ENCODE measurements at places on chromosomes 6 and 20.

- no peak for DNase-seq
Measured at GRCh38 chr20:15760001-15760621, 813.1 kb downstream of the KIF16B start.

GRCh38 chr20:54848984-54849538 lies 373.7 kb downstream of the DOK5 start:
- DNase-seq = no peak

GRCh38 chr6:48150701-48151100 lies 39.7 kb upstream of the PTCHD4 start:
- no peak for DNase-seq

DNA sequence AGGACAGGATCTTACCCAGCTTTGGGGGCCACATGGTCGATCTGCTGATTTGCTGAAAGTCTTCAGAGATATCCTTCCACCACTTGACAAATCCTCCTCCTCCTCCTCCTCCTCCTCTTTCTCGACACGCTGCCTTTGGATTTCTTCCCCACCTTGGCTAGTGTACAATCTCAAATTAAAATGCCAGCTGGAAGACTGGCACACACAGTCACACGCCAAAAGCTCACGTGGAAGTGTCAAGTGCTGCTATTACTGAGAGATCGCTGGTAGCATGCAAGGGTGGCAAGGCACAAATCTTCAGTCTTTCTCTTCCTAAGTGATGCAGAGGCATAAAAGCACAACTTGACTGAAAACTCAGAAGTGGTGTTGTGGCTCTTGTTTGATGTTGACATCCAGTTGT lies 35.3 kb downstream of the GPR6 start:
- DNase-seq = no peak

GRCh38 chr20:16475225-16475624 lies 98.0 kb downstream of the KIF16B start:
- DNase-seq = no peak

- DNase-seq = no peak
Measured at GRCh38 chr20:9185511-9185910, 116.6 kb downstream of the PLCB4 start.

- peak; percentile 71 for DNase-seq
Measured at GRCh38 chr6:88650029-88650619, 313.3 kb downstream of the RNGTT start.

GRCh38 chr6:75363304-75363703 lies 78.7 kb upstream of the TMEM30A start:
- DNase-seq = no peak

GRCh38 chr6:139251045-139251690 lies 40.6 kb downstream of the TXLNB start:
- no peak for DNase-seq

DNA sequence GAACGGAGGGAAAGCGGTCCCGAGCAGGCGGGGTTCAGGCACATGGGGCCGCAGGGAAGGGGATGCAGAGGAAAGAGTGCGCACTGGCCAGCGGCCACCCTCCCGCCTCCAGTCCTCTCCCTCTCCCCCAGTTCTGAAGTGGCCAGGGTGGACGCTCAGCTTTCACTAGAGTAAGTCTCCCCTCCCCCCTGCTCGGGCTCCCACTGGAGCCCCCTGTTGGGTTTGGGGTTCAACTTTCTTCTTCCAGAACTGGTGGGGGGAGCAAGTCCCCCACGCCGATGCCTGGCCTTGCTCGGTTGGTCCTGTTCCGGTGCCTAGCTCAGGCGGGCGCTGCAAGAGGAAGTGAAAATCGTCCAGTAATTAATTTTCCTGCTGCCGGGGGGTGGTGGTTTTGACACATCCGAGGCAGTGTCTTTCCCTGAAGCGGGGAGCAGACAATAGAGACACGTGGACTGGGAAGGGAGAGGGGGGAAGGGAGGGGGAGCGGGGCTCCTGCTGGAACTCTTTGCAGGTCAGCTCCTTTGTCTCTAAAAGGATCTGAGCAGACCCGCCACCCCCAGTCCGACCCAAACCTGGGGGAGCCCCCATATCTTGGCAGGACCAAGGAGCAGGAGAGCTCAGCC lies 824 bp upstream of the SCRT2 start:
- no peak for DNase-seq

DNA sequence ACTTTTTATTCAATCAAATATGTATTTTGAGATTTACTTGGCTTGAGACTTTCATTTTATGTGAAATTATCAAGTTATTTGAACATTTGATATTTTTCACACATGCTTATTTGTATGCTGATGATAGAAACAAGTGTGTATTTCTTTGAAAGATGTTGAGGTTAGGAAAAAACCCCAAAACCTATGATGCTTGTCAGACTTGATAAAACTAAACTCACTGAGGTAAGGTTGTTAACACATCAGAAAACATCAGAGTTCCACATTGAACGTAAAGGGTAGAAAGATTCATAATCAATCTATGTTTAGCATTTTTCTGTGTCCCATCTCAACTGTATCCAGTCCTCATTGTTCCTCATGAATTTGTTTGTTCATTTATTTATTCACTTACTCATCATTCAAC lies 12.2 kb downstream of the SF3B5 start:
- DNase-seq = no peak

DNA sequence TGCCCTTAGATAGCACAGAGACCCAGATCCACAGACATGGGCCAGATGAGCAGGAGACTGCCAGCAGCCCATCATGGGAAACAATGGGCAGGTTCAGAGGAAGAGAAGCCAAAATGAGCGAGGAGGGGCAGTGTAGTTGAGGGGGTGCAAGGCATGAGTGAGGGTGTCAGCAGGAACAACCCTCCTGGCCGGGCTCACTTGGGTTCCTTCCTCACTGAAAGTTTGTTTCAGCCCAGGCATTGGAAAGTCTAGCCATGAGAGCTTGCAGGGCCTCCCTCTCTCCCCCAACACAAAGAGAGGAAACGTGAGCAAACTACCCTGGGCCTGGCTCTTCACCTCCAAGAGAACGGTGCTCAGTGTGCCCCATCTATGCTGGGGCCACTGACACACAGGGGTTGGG lies 48.0 kb downstream of the CDH26 start:
- DNase-seq = no peak

DNA sequence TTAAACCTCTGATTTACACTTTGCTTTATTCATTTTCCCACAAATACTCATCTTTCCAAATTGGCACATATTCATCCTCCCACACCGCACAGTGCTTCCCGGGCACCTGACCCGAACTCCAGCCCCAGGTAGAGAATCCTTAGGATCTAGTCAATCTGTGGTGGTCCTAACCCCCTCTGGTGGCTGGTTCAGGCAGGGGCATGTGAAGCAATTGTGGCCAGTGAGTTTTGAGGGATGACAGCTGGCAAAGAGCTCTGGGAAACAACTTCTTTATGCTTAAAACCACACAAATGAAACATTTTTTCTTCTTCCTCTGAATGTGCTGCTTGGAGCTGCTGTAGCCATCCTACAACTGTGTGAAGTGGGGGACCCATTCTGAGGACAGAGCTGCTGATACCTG lies 54.7 kb downstream of the ELOVL5 start:
- no peak for DNase-seq
